ENCODE measurements at places on chromosomes 11 and 22.

- no peak for DNase-seq
Observed at GRCh38 chr11:2539371-2540222, 94.8 kb downstream of the KCNQ1 start.

DNA sequence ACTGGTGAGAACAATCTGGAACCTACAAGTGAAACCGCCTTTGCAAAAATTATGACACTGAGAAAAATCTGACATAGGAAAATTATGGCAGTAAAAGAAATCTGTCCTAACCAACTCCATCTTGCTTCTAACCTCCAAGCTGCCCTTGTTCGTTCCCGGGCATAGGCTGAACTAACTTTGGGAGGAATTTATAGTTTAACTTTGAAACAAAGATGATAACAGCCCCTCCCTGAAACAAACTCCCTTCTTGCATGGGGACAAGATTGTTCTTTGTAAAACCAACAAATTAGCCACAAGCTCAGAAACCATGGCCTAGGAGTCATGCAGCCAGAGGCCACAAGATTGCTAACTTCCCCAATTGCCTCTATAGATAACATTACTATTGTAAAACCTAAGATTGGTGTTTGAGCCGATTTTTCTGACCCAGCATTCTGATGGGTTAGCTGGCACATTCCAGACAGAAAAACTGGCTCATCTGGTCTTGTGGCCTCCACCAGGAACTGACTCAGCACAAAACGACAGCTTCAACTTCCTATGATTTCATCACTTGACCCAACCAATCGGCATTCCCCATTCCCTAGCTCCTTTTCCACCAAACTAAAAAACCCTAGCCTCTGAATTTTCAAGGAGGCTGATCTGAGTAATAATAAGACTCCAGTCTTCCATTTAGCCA lies 3.6 kb upstream of the CCDC81 start:
- no peak for DNase-seq

DNA sequence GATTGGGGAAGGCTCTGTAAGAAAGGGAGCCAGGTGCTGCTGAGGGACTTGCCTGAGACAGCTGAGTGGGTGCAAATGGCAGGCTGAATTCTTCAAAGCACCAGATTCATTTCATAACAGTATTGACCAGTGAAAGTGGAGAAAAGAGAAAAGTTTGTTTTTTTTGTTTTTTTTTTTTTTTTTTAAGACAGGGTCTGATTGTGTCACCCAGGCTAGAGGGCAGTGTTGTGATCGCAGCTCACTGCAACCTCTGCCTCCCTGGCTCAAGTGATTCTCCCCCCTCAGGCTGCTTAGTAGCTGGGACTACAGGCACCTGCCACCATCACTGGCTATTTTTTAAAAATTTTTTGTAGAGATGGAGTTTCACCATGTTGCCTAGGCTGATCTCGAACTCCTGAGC lies 494.0 kb downstream of the MIAT start:
- DNase-seq, result no peak

DNA sequence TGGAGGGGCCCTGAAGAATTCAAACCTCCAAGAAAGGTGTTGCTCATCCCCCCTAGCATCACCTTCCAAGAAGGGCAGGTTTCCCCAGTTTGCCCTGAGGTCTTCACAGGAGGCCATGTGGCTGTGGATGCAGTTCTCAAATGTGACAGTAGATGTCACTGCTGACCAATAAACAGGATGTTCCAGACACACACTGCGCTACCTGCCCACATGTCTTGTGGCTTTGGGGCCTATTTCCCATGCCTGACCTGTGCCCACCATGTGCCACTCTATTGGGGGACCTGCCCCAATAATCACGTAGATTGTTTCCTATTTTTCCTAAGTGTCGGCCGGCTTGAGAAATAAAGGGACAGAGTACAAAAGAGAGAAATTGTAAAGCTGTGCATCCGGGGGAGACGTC lies 4.5 kb downstream of the GSTT2 start:
- no peak for DNase-seq

DNA sequence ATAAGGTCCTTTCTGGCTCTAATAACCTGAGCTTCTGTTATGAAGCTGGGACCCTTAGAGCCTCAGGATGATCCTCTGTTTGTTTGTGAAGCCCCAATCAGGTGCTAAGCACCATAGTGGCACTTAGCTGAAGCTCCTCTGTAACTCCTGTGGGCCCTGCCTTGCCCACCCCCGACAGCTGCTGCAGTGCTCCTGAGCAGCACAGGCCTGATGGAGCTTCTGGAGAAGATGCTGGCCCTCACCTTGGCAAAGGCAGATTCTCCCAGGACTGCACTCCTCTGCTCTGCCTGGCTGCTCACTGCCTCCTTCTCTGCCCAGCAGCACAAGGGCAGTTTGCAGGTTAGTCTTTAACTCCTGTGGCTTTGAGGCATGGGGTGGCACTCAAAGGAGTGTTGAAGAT lies 19.0 kb upstream of the CCDC134 start:
- DNase-seq, result no peak

DNA sequence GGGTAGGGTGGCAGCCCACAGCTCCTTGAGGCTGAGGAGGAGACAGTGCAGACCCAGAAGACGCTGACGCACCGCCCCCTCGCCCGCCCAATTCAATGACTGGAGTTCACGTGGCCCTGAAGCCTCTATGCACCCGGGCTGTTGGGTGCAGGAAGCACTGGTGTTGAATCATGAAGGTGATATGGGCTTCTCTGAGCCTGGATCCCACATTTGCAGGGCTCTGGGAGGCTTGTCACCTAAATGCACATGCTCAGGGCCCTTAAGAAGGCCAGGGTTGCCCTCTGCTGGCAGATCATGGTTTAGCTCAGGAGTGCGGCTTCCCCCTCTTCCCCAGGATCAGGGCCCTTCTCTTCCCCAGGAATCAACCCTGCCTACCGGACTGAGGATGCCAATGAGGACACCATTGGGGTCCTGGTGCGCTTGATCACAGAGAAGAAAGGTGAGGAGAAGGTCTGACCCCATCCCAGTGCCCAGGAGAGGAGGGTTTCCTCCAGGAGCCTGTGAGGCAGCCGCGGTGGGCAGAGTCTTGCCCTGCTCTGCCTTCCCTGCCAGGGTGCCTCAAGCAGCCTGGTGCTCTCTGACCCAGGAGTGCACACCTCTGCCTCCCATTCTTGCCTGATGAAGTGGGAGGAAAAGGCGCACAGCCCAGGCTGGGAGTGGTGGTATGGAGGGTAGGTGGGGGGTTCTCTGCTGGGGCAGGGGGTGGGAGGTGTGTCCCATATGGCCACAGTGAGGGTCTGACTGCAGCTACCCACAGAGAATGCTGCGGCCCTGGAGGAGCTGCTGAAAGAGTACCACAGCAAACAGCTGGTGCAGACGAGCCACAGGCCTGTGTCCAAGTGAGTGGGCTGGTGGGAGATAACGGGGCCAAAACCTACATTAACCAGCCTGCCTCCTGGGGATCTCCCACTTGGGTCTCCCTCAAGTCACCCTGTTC lies 17.5 kb downstream of the RELT start:
- peak; percentile 87 for DNase-seq

DNA sequence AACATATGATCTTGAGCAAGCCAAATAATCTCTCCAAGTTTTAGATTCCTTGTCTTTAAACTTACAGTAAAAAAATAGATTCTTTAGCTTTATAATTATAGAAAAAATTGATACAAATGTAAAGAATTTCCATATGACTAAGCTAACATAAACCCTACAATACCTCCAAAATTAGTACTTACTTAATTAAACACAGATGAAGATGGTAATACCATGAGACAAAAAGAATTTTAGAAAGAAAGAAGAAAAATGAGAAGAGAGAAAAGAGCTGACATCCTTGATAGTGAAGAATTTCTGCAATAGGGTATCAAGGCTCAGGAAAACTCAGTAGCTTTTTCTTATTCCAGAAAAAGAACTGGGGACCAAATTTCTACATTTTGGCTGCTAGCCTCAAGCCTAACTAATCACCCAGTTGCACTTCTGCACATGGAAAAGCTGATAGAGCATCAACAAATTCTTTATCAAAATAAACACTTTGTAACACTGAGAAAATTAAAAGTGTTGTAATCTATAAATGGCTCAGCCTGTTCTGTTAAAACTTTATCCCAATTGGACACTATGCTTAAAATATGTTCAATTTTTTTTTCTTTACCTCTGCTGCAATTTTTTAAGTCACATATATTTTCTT lies 24.7 kb upstream of the SOX6 start:
- DNase-seq, result no peak

DNA sequence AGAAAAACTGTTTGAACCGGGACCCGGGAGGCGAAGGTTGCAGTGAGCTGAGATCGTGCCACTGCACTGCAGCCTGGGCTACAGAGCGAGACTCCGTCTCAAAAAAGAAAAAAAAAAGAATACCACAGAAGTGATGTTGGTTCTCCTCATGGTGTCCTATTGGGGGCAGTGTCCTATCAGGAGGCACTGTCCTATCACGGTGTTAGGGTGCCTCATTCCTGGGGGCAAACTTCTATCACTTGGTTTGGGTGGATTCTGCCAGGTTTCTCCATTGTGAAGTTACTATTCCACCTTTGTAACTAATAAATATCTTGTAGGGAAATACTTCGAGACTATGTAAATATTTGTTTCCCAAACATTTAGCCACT lies 19.6 kb downstream of the PRR14L start:
- DNase-seq, result no peak

- no peak for DNase-seq
Observed at GRCh38 chr11:120869097-120869496, 154.8 kb upstream of the TBCEL start.

- DNase-seq, result no peak
Observed at GRCh38 chr22:21067901-21068680, 22.3 kb downstream of the LRRC74B start.

Data from cerebellum (tissue), 4 donors.